CD8-positive, alpha-beta memory T cell (primary cell): ENCODE measurements at places on chromosomes 1 and 21.

DNA sequence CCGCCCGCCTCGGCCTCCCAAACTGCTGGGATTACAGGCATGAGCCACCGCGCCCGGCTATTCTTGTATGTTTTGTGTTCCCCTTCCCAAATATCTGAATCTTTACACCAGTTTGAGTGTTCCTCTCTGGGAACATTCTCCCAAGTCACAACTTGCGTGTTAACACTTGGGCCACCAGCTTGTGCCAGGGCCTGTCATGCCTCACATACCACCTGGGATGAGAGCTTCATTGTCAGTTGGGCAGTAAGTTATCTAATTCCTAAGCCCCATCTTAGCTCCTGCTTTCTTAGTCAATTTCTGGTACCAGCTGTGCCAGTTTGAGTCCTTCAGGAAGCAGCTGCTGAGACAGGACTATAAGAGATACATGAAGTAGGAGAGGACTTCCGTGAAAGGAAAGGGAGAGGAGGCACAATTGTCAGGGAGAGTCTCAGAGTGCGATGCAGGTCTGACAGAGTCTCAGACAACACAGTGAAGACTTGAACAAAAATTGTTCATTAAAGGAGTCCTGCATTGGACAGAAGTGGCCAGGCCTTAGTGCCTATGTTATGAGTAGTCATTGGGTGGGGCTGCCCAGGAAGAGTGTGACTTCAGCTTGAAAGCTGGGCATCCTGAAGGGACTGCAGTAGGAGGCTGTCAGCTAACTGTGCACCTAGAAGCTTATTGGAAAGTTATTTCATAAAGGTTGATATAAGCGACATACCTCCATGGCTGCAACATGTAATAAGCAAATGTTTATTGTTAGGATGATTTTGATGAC, 17.3 kb downstream of the ZFYVE9 start:
- DNase-seq: no peak

GRCh38 chr1:151292207-151293030, 10.3 kb downstream of the ZNF687 start:
- DNase-seq: no peak

DNA sequence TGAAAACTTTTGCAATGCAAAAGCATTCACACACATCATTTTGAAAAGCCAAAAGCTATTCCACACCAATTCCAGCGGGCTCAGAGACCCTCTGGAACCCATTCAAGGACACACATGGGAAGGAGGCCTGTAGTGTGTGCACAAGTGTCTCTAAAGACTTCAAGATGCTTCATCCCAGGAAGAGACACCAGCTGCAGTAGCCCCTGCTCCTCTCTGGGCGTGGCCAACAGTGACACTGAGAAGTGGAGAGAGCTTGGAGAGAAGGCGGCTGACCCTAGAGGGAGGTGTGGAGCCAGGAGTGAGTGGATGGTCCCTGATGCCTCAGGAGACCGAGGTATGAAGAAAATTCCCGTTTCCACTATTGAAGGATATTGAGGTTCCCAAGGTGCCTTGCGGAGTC, 14.9 kb upstream of the TNNI1 start:
- no peak for DNase-seq

GRCh38 chr1:202571719-202572339, 138.4 kb downstream of the SYT2 start:
- no peak for DNase-seq

DNA sequence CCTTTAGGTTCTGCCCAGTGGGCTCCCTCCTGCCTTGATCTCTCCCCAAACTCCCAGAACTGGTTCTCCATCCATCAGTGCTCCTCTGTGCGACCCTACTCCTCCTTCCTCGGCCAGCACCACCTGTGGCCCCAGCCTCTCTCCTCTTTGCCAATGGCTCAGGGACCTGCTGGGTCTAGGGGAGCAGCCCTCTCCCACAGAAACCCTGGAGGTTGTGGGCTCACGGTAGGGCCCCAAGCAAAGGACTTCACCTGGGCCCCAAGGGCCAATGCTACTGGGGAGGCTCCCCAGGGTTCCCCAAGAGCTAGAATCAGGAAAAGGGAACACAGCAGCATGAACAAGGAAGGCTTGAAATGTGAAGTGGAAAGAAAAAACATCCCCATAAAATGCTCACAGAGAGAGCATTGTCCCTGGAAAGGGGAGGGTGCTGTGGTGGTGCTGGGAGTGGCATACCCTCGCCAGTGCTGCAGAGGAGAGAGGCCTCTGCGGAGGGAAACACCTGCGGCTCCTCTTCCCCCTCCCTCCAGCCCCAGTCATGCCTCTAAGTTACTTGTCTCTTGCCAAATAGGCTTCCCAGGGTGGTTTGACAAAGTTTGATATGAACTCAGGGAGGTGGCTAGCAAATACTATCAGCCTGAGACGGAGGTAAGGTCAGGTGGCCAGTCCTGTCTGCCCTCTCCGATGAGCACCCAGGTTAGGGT, 2.5 kb downstream of the TMEM63A start:
- DNase-seq: no peak

DNA sequence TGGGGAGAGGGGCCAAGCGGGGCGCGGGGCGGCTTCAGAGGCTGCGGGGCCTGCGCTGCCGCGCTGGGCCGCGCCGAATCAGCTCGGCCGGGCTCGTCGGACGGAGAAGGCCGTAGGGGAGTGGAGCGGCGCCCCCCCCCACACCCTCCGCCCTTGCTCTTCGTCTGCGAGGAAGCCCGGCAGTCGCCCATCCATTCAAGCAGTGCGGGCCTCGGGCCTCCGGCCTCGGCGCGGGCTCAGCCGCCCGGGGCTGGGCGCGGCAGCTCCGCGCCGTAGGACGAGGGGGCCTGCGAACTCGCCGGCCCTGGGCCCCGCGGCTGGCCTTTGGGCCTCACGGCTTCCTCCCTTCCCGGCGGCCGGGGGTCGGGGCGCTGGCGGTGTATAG, 564 bp downstream of the CTPS1 start:
- no peak for DNase-seq

GRCh38 chr1:226778657-226779058, 39.6 kb upstream of the ITPKB start:
- DNase-seq: no peak

DNA sequence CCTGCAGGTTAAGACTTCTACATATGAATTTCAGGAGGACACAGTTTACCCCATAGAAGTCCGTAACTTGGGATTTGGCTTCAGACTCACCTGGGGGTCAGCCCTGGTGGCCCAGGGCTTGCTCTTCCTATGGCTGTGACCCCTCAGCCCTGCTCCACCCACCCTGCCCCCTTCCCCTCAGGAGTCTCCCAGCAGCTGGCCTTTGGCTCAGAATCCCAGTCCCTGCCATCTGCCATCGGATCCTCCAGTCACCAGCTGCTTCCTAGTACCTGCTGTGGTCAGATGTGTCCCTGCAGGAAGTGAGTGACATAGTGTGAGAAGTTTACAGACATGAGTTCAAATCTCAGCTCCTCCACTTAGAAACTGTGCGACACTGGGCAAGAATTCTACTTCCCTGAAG, 332.6 kb downstream of the NPHP4 start:
- DNase-seq: no peak

- DNase-seq: no peak
These were observed 17.8 kb upstream of the SLC16A1 start for GRCh38 chr1:112973788-112974187.

GRCh38 chr1:117582451-117582850, 23.4 kb upstream of the TENT5C start:
- DNase-seq: no peak
